ENCODE measurements at places on chromosomes 2 and 18. TPM values are rescaled to one million over a fixed set of nuclear protein-coding genes. Genes with fewer than 3 reads are reported as not detected.

DNA sequence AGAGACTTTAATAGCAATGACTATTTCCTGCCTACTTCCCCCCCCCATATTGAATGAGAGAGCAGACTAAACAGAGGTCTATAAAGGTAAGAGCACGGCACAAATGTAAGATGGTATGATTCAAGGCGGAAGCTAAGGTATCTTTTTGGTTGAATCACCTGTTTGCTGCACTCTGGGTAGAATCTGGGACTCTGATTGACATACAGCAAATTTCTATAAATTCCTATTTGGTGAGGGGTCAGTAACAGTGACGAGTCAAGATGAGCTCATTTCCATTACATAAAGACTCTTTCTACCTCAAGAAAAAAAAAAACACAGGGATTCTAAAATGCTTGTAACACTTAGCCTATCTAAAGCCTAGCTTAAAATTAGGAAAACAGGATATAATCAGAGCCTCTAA lies 297.3 kb downstream of the TNS1 start:
- no peaks in the 10 kb centered on the region for H3K36me3 ChIP-seq
- H3K27me3 ChIP-seq, result no peaks in the 10 kb centered on the region
- no peak overlapping the region for H3K27ac ChIP-seq

The PDE11A gene
- total RNA-seq, result 0.95 TPM

DNA sequence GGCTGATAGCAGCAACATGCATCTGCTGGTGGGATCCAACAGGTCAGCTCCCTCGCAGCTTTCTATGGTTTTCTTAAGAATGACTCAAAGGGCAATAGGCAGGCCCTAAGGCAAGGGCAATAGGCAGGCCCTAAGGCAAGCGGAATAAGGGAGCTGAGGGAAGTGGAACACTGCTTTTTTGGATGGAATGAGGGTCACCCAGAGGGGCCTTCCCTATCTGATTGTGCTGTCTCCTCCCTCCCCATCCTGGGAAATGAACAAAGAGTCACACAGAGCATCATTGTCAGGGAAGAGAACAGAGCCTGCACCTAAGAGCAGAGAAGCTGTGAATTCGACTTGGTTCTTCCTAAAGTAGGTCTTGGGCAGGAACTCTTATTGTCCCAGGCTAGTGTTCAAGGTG lies 43.3 kb upstream of the PTPRM start:
- H3K36me3 ChIP-seq, result no peaks in the 10 kb centered on the region
- no peaks in the 10 kb centered on the region for H3K4me1 ChIP-seq
- no peak overlapping the region for H3K27ac ChIP-seq

- peaks cover 84% of the 10 kb centered on the region for H3K4me1 ChIP-seq
- H3K4me3 ChIP-seq, result no peak overlapping the region
- H3K27ac ChIP-seq, result peak overlapping the region; percentile 17
- H3K36me3 ChIP-seq, result peaks cover 14% of the 10 kb centered on the region
Measured at GRCh38 chr2:160324161-160324800, 124.2 kb upstream of the ITGB6 start.

The HJURP gene
- total RNA-seq, result 32.0 TPM

The KCNS3 gene
- 0.92 TPM for total RNA-seq
